ENCODE measurements at places on chromosomes 4 and X.

- DNase-seq = peak; percentile 54
Observed at GRCh38 chrX:129842510-129843208, 1.0 kb downstream of the ZDHHC9 start.

DNA sequence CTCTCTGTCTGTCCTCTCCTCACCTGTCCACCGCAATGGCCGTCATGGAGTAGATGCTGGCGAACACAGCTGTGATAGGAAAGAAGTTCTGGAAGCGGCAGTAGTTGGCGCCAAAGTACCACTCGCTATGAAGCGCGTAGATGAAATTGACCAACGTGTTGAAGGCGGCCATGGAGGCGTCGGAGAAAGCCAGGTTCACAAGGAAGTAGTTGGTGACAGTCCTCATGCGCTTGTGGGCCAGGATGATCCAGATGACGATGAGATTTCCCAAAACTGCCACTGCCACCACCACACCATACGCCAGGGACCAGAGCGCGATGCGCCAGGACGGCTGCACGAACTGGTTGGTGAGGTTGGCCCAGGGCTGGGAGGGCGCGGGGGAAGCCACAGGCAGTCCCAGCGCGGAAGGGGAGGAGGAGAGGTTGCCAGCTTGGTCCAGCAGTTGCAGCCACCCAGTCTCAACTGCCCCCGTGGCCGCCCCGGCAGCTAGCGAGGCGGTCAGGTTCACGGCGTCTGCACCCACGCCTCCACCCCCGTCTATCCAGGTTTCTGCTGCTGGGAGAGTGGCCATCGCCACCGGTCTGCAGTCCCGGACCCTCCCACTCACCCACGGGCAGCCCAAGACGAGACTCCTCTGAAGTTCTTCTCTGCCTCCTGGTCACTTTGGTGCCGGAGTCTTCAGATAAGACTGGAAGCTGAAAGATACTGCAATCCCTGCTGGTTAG lies 518 bp downstream of the TACR3 start:
- DNase-seq = peak; percentile 73

DNA sequence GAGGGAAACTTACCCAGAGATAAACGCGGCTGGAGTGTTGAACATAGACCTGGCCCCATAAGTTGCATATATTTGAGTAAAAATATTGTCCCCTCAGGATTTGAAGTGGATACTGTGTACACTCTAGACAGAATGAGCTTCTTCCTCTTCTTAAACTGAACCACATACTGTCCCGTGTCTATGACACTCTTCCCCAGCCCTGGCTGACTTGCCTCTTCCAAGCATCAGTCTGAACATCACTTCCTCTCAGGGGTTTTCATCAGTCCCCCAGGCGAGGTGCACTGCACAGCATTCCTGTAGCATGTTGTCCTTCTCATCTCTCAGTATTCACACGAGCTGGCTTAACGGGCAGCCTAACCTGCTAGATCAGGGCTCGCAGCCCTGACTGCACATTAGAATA lies 80.5 kb upstream of the TMEM150C start:
- DNase-seq = no peak

- DNase-seq = no peak
Observed at GRCh38 chrX:28552882-28553829, 34.1 kb upstream of the IL1RAPL1 start.

- no peak for DNase-seq
Observed at GRCh38 chrX:118660085-118660484, 67.3 kb upstream of the IL13RA1 start.

GRCh38 chrX:12979026-12979607 lies 4.2 kb downstream of the TMSB4X start:
- DNase-seq = no peak

Data from islet precursor cell (in vitro differentiated cells).